Stimulated activated CD4-positive, alpha-beta T cell treated with anti-CD3 and anti-CD28 coated beads, Interleukin-2, amount 100 ng/mL, for 24 hours (primary cell): ENCODE measurements at places on chromosomes 13 and 19.

DNA sequence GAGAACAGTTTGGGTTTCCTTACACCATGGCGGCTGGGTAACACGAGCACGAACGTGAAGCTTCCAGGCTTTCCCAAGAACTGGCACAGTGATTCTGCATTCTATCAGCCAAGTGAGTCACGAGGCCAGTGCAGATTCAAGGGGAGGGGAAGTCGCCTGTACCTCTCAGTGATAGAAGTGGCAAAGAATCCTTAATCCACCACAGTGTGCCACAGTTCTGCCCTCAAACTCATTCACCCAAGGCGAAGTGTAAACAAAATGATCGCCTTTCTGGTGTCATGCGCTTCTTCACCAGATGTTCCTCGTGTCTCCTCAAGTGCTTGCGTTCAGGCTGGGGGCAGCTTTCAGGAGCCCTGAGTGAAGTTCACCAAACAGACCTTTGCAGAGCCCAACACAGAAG lies 24.9 kb upstream of the AMER2 start:
- DNase-seq: no peak

- DNase-seq: peak; percentile 96
Observed at GRCh38 chr19:4909897-4910593, 744 bp downstream of the UHRF1 start.

- DNase-seq: no peak
Observed at GRCh38 chr19:31591258-31591657, 242.0 kb upstream of the TSHZ3 start.

GRCh38 chr19:54882758-54883157 lies 8.7 kb downstream of the FCAR start:
- DNase-seq: no peak

- DNase-seq: no peak
Observed at GRCh38 chr19:18995804-18996241, 37.5 kb downstream of the SUGP2 start.

GRCh38 chr19:970695-971094 lies 13.4 kb upstream of the WDR18 start:
- DNase-seq: no peak

- no peak for DNase-seq
Observed at GRCh38 chr19:44813841-44814470, 5.1 kb downstream of the BCAM start.

DNA sequence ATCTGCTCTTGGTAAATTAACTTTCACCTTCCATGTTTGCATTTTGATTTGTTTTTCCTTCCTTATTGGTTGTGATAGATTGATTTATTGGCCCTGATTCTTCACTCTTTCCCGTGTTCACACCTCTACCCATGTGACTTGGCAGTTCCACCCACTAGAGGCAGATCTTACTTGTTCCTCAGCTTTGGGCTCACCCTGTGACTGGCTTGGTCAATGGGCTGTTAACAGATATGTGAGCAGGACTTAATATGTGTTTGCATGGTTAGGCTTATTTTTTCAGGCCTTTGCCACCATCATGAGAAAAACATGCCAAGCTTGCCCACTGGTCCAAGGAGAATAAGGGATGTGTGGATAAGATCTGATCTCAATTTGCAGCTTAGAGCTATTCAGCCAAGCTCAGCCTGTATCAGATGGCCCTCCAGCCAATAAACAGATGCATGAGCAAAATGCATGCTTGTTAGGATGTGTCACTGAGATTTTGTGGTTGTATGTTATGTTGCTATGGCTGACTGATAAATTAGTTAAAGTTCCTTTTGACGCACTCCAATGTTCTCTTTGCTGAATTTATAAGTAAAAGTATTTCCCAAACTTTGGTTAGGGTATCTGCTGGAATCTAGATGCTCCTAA lies 48.0 kb downstream of the RGCC start:
- no peak for DNase-seq

DNA sequence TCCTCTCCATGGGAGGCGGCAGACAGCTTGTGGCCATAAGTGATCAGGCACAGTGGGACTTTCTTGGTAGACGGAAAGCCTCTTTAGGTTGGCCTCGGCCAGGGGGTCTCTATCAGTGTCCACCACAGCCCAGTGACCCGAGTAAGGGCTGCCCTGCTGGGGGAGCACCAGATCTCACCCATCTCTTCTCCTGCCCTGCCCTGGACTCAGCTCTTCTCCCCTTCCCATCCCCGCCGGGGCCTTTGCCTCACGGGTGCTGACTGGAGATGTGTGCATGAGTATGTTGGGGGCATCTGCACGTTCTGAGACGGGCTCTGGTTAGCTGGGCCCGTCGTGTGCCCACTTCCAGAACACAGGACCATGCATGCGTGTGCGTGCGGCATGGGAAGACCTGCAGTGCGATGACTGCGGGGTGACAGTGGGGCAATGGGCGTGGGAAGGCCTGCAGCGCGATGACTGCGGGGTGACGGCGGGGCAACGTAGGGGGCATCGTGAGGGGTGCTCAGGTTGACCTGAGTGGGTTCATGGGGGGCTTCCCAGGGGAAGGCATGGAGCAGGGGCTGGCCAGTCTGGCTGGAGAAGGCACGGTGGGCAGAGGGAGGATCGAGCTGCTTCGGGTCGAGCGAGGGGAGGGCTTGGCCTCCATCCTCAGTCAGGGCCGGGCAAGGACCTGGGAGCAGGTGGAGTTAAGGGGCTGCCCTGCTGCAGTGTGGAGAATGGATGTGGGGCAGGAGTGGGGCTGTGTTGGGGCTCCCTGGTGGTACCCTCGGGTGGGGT lies 15.9 kb downstream of the EPN1 start:
- DNase-seq: no peak

DNA sequence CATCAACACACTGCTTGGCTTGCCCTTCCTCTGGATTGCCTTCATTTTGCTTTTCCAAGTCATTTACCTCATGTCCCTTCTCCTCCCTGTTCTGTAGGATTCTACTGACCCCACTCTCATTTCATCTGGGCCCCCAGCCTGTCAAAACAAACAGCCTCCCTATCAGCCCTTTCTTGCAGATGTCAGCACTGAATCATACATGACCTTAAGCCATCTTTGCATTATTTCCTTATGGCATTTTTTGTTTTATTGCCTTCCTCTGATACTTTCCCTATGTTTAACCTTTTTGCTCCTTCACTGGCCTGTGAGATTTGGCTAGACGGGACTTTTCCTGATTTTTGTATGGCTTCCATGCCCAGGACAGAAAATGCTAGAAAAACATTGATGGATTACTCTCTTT lies 8.7 kb downstream of the LRCH1 start:
- DNase-seq: no peak

DNA sequence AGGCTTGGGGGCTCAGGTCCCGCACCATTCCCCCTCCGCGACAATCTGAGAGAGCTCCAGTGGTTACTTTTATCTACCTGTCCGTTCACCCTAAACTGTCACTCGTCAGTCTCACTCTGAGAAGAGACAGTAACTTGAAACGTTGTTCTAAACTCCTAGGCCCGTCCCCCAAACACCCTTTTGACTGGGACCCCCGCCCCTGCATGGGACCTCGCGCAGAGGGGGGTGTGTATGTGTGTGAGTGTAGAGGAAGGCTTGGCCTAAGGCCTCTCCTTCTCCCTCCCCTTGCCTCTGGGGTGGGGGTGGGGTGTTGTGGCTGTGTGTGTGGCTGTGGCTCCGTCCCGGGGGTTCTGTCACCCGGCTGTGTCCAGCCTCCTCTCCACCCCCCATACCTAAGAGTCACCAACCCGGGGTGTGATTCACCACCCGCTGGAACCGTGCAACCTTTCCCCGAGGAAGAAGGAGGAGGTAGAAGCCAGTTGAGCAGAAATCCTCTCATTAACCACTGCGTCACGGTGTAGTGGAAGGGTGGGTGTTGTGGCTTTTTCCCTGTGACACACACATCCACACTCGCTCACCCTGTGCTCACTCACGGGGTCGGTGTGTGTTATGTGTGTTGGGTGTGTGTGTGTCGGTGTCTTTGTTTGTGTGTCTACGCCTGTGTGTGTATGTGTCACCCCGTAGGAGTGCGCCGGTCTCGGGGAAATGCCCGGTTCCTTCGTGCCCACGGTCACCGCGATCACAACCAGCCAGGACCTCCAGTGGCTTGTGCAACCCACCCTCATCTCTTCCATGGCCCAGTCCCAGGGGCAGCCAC lies 2.4 kb downstream of the FOSB start:
- no peak for DNase-seq

DNA sequence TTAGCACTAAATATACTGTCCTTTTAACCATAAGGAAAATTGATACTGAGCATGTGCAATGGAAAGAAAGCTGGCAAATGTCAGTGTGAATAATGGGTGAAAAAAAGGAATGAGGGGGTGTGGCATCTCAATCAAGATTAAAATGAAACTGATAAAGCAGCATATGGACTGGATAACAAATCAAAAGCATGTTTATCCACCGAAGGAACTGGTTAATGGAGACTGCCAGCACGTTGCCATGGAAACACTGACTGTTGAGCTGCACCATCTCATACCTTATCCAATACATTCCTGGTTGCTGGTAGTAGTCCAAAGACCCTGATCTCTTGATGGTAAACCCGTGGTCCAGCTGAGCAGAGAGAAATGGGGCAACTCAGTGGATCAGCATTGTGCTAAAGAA lies 311.4 kb upstream of the MAB21L1 start:
- no peak for DNase-seq

GRCh38 chr13:37047032-37047431 lies 12.5 kb downstream of the SUPT20H start:
- DNase-seq: no peak

- DNase-seq: no peak
Observed at GRCh38 chr13:113972451-113973217, 1.2 kb downstream of the C13orf46 start.

DNA sequence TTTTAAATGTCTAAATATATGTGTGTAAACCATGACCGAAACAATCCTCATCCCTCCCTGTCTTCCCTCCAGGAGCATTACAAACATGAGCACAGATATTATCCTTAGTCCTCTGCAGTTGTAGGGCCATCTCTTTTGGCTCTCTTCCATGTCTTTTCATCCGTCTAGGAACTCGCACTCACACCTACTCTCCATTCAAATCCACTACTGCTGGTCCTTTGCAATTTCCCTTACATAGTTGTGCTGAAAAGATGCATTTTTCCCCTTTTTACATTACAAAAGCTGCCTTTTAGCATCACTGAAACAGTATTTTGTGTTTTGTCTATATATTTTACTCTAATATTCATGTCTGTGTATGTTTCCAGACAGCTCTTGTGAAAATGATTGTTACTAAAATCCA lies 237.8 kb downstream of the DACH1 start:
- DNase-seq: no peak

GRCh38 chr19:35021596-35021995 lies 8.7 kb upstream of the SCN1B start:
- no peak for DNase-seq

GRCh38 chr13:72963762-72964161 lies 95.0 kb upstream of the KLF5 start:
- no peak for DNase-seq

GRCh38 chr13:80590551-80590950 lies 249.6 kb upstream of the SPRY2 start:
- no peak for DNase-seq

DNA sequence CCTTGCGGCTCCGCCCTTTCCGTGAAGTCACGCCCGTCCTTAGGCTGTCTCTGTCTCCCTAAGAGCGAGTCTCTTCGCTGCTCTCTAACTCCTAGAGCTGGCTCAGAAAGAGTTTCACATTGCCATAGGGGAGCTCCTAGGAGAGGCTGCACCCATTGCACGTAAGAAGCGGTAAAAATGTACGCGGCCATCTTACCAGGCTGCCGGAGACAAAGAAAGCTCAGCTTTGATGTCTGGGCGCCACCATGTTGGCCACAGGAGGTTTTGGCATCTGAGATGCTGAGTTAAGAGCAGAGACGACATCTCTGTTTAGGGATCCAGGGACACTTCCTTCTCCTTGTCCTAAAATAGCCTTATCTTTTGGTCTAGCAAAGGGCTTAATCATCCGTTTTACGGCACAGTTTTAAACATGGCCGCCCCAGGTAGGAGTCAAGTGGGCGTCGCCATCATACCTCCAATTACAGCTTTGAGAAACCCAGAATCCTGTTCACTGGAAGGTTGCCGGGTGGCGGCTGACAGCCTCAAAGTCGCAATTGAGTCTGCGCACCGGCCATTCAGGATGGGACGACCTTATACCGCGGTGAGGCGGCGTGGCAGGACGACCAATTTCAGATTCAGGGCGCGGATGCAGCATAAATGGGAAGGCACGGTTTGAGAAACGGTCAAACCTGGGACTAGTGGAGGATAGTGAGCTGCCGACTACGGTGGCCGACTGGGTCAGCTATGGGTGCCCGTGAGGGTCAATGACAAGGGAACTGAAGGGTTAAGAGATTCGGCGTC lies at the start of gene ZNF793:
Gene ZNF793 (plus strand): TSS at position 553 of the 780 bp plus-strand sequence. CDS start 16,501 bp downstream, outside the sequence.
- DNase-seq: peak; percentile 78

DNA sequence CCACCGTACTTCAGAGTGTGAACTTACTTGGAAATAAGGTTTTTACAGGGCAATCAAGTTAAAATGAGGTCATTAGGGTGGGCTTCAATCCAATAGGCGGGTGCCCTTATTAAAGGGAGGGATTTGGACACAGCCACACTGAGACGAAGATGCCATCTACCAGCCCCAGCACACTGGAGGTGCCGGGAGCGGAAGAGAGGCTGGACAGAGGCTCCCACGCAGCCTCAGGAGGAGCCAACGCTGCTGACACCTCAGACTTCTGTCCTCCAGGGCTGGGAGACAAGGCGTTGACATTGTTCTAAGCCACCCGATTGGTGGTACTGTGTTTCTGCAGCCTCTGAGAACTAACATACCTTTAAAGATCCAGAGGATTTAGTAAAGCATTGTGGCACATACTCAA lies 12.6 kb upstream of the RAB20 start:
- DNase-seq: no peak

GRCh38 chr19:1168572-1169410 lies 5.3 kb downstream of the SBNO2 start:
- DNase-seq: no peak

GRCh38 chr13:90919153-90919552 lies 428.3 kb upstream of the MIR17HG start:
- no peak for DNase-seq

GRCh38 chr13:89199138-89199537 lies 1528.0 kb downstream of the SLITRK5 start:
- no peak for DNase-seq

GRCh38 chr13:30535046-30535445 lies 69.3 kb upstream of the HMGB1 start:
- DNase-seq: no peak

DNA sequence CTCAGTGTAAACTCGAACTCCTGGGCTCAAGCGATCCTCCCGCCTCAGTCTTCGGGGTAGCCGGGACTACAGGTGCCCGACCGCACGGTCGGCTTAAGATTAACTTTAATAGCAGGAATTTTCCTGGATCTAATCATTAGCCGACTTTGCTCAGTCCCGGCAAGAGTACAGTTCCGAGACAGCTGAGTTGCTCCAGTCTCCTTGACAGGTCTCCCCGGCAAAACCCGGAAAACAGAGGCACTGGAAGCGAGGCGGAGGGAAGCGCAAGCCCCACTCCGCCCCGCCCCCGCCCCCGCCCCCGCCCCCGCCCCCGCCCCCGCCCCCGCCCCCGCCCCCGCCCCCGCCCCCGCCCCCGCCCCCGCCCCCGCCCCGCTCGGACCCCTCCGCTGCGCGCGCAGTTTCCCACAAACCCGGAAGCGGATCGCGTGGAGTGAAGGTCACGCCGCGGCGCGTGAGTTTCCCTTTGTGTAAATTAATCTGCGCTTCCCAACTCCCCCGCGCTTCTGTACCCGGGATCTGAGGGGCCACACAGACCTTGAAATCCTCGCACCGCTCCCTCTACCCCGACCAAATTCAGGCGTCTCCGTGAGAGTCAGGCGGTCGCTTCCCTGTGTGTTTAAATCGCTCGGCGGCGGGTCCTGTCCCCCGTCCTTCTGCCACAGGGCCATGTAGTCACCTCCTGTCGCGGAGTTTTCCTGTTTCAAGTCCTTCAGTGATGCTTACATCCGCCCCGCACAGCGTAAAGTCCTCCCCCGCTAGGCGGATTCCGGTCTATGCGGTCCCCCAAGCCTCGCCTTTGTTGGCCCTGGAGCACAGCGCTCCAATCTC lies at the start of gene ZNF480:
Gene ZNF480 (plus strand): TSS at position 397 of the 828 bp plus-strand sequence. CDS start 3,244 bp downstream, outside the sequence.
- DNase-seq: peak; percentile 74
